ENCODE measurements at places on chromosomes 3 and 15.

DNA sequence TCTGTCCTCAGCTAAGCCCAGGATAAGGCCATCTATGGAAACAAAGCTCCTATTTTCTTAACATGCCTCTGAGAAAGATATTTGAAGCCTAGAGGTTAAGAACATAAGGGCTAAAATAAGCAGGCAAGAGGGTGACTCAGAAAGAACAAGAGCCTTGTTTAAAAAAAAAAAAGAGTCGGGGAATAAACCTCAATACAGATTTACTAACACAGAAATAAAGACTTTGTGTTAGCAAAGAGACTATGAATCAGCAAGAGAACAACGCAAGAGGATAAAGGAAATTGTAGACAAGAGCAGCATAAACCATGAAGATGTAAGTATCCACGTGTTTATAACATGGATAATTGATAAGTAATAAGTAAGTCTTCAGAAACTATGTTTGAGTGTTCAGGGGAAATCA, 36.0 kb downstream of the RAB27A start:
- peak; percentile 83 for DNase-seq

DNA sequence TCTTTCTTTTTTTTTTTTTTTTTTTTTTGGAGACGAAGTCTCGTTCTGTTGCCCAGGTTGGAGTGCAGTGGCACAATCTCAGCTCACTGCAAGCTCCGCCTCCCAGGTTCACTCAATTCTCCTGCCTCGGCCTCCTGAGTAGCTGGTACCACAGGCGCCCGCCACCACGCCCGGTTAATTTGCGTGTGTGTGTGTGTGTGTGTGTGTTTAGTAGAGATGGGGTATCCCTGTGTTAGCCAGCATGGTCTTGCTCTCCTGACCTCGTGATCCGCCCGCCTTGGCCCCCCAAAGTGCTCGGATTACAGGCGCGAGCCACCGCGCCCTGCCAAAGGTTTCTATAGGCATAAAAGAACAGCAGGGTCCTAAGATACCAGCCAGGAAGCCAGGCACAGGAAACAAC, 261.0 kb upstream of the CCDC54 start:
- no peak for DNase-seq

GRCh38 chr3:30221619-30222018, 384.8 kb upstream of the TGFBR2 start:
- DNase-seq = peak; percentile 59

DNA sequence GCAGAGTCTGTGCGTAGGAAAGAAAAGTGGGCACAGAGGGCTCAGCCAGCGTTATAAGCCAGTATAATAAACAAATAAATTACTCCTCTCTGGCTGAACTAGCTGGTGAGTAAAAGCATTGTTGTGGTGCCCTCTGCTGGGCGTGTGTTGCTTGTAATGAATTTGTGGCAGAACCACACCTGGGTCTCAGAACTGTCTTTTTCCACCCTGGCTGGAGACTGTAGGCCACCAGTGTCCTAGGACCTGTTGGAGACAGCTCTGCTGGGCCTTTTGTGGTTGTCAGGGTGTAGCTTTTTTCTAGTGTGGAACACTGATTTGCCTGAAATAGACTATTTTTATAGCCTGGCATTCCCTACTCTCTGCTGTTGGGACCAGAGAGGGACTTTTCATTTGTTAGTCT, 130.5 kb upstream of the EIF1B start:
- DNase-seq = peak; percentile 70

DNA sequence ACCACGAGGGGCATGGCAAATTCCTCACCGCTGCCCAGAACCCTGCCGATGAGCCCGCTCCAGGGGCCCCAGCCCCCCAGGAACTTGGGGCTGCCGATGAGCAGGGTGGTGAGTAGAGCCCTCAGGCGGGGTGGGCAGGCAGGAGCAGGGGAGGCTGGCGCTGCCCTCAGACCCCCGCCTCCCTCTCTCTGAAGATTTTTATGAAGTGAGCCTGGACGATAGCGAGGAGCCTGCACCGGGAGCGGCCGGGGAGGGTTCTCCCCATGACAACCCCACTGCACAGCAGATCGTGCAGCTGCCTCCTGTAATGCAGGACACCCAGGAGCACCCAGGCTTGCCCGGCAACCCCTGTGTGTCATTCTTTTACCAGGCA, 56.7 kb upstream of the UBE2Q2 start:
- no peak for DNase-seq

DNA sequence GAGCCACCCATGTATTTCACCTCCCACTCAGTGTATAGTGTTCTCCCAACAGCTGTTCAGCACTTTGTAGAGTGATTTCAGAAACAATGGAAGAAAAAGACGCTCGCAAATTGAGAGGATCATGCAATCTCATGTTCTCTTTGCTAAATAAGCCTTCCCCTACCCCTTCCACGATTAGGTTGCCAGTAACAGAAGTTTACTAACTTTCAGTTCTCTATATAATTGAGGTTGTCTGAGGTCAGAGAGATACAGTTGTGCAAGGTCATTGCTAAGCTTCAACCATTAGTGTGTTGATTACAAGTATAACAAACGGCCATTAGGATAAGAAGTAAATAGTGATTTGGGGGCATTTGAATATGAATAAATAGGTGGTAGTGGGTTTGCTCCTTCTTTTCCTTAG, 99.6 kb downstream of the TUSC7 start:
- DNase-seq = no peak

DNA sequence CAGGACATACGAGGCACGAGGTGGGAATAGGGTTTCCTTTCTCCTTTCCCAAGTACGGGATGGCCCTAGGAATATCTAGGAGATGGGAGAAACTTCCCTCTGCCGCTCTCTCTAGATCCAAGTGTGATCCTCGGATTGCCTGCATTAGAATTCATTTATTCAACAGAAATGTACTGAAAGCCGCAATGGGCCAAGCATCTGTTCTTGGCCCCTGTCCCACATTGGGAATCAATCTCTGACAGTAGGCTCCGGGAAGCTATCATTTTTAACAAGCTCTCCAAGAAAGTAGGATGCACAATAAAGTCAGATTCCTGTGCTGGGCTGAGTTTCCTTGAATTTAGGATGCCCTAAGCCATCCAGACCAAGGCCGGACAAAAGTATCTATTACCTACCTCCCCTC, 37.2 kb upstream of the CA12 start:
- DNase-seq = no peak

GRCh38 chr3:184334470-184335158, 2.8 kb upstream of the FAM131A start:
- peak; percentile 73 for DNase-seq

- DNase-seq = peak; percentile 91
These were observed 16.4 kb downstream of the FAM107A start for GRCh38 chr3:58560771-58561311.

- DNase-seq = no peak
These were observed 83.1 kb upstream of the STAC start for GRCh38 chr3:36297195-36297594.

- no peak for DNase-seq
These were observed 84.6 kb upstream of the COL6A5 start for GRCh38 chr3:130260918-130261317.

DNA sequence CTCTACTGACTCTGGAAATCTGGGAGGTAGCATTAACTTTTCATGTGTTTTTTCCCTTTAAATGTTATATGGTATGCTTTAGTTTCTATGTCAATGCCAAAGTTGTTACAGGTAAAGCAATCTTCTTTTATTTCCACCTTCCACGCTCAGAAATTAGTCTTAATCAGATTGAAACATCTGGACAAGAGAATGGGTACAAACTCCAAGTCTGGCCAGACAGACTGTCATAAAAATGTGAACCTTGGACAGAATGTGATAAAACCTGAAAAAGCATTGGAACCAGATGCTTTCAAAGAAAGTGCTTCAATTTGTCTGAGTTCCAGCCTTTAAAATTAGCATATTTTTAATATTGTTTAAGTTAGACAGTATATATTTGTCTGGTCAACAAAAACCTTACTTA, 110.7 kb upstream of the P2RY1 start:
- DNase-seq = no peak

GRCh38 chr15:40338921-40339620, 1.7 kb downstream of the CCDC9B start:
- peak; percentile 87 for DNase-seq

DNA sequence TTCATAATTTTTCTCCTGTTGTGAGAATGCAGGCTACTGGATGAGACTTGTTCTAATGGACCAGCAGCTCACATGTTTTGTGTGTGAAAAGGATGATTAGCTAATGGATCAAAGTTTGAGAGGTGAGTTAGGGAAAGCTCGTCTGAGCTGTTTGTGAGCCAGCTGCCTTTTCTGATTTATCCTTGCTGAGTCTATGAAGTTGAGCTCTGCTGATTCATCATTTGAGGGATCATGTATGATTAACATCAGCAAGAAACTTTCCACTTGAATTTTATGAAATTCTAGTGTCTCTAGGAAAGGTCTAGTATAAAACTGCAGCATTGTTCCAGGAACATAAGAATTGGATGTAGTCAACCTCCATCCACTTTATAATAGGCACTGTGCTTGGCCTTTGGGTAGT, 698.7 kb downstream of the NTRK3 start:
- no peak for DNase-seq

- DNase-seq = no peak
These were observed 185.8 kb upstream of the UBE2E1 start for GRCh38 chr3:23619705-23620637.

DNA sequence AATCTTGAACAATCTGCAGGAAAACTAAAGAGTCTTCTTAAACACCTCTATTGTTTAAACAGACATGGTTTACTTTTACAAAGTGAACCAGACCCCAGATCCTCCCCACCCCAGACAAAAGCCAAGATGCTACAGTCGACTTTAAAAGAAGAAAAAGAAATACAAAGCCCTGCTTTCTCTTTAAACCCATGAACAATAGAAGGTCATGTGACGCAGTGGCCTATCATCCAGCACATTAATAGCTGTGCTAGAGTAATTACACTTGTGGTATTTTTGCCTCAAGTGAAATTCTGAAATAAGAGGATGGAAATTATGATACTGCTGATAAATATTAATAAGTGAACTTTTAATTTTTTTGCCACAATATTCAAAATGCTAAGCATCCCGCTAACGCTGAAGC, 613.4 kb downstream of the FOXP1 start:
- no peak for DNase-seq

DNA sequence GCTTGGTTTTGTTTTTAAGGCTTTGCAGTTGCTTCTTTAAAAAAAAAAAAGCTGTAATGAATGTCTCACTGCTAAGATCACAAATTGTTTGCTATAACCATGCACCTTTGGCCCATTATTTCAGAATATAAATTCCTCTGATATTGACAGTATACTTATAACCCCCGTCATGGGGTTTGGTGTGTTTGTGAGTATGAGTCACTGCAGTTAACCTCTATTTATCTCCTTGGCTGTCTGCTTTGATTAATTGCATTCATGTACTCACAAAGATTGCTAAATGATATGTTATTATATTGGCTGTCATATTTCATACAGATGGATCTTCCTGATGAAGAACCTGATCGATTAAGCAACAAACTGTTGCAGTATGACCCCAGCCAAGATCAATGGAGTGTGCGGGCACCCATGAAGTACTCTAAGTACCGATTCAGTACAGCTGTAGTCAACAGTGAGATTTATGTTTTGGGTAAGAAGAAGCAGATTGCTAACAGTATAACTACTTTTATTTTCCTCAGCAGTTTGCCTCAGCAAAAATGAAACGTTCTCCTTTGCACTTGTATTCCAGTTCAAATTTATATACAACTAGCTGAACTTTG, 14.9 kb downstream of the KBTBD12 start:
- DNase-seq = no peak

GRCh38 chr15:77525907-77526594, 105.4 kb downstream of the HMG20A start:
- no peak for DNase-seq

DNA sequence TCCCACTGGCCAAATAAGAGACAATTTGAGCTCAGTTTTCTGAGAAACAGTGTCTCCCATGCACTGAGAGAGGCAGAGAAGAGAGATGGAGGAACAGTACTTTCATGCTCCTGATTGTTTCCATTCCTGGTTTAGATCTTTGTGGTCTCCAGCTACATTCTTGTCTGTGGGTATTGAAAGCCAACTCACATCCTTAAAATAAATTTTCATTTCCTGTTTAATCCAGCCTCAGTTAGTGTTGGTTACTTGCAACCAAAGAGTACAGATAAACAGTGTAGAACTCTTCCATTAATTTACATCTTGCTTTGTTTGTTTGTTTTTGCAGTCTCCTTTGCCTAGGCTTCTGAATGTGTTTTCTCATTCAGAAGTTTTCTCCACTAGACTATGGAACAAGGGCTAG, 123.7 kb upstream of the CLSTN2 start:
- DNase-seq = peak; percentile 32

DNA sequence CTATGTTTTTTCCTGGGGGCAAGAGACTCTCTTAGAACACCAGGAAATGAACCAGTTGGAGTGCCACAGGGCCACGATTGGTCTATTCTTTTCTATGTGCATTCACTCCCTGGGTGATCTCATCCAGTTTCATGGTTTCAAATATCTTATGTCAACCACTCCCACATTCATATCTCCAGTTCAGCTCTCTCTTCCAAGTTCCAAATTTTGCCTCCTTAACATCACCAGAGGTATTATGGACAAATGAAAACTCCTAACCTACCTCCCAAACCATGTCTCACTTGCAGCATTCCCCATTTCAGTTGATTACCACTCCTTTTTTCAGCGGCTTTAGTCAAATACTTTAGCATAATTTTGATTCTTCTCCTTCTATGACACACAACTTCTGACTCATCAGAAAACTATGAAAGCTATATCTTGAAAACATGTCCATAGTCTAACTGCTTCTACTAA, 203.1 kb upstream of the SEMA6D start:
- peak; percentile 84 for DNase-seq

GRCh38 chr3:140834266-140835037, 107.2 kb upstream of the SLC25A36 start:
- peak; percentile 4 for DNase-seq

- no peak for DNase-seq
These were observed 66.9 kb downstream of the SMAD3 start for GRCh38 chr15:67132276-67132675.

- peak; percentile 78 for DNase-seq
These were observed 2.4 kb downstream of the ANPEP start for GRCh38 chr15:89812011-89812846.

- DNase-seq = no peak
These were observed 2.0 kb upstream of the GALK2 start for GRCh38 chr15:49168016-49168415.

- DNase-seq = peak; percentile 25
These were observed 51.9 kb downstream of the CA12 start for GRCh38 chr15:63329567-63330350.

DNA sequence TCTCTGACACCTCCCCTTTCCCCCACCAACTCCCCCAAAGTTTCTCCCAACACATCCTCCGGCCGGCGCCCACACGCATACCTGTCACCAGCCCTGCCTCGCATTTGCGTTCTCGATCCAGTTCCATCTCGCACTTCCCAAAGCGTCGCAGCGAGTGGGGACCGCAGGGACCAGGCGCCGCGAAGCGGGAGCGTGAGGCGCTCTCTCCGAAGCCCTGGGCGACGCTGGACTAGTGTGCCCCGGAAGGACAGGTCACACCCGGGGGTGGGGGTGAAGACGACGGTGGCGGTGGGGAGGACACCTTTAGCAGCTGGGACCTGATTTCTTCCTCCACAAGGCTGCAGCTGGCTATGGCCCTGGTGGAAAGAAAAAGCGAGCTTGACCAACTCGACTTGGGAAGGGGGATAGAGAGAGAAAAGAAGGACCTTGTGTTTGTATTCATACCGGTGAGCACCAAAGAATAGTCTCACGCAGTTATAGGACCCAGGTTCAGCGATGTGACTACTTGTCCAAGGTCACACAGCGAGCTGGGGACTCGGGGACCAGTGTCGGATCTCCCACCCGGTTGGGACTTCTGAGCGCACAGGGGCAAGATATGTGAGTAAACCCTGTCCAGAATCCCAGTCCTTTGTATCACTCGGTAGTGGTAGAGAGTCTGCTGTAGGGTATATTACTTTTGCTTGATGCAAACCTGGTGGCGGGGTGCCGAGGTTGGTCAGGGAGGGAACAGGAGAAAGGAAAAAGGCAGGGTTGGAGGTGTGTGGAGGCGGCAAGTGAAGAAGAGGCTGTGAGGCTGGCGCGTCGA, 607 bp upstream of the GHSR start:
- DNase-seq = no peak

All from astrocyte of the spinal cord (primary cell).